Hair follicle dermal papilla cell (primary cell): ENCODE measurements at places on chromosomes 7 and 10. TPM values are rescaled to one million over a fixed set of nuclear protein-coding genes. Genes with fewer than 3 reads are reported as not detected.

Gene RBP4
- 0.85 TPM in 1 of 2 replicates, not detected in the other for total RNA-seq

Gene CDC14C
- total RNA-seq: 0.12 and 0.16 TPM in 2 replicates

Gene GPR15LG
- total RNA-seq: not detected in 2 replicates

Gene TMEM130
- total RNA-seq: 0.12 and 0.49 TPM in 2 replicates

Gene PPP1R17
- not detected in 2 replicates for total RNA-seq

Gene PNLIPRP3
- 0.12 TPM in 1 of 2 replicates, not detected in the other for total RNA-seq

Gene LIPJ
- total RNA-seq: under 0.01 TPM in 1 of 2 replicates, not detected in the other

Gene DRGX
- not detected in 2 replicates for total RNA-seq

Gene RAB19
- not detected in 2 replicates for total RNA-seq

Gene SRRM3
- 0.85 and 1.9 TPM in 2 replicates for total RNA-seq

Gene AKR1C1
- total RNA-seq: 60.7 and 75.3 TPM in 2 replicates

Gene BNIP3
- 80.6 and 95.3 TPM in 2 replicates for total RNA-seq

Gene LRGUK
- total RNA-seq: 0.36 and 0.49 TPM in 2 replicates

Gene KCNH2
- total RNA-seq: 0.16 TPM in 1 of 2 replicates, not detected in the other

Gene ASB10
- total RNA-seq: not detected in 2 replicates

Gene ZNF316
- total RNA-seq: 20.2 and 20.3 TPM in 2 replicates

Gene KLF14
- 0.12 TPM in 1 of 2 replicates, not detected in the other for total RNA-seq

Gene TUBAL3
- total RNA-seq: not detected in 2 replicates

Gene C10orf67
- total RNA-seq: 0.12 and 0.16 TPM in 2 replicates

Gene TLL2
- under 0.01 and 0.12 TPM in 2 replicates for total RNA-seq

Gene TMEM176B
- total RNA-seq: 0.97 and 47.9 TPM in 2 replicates

Gene VWA2
- total RNA-seq: 0.16 TPM in 1 of 2 replicates, not detected in the other

Gene P4HA1
- total RNA-seq: 181 and 217 TPM in 2 replicates

Gene TASOR2
- total RNA-seq: 86.7 and 108 TPM in 2 replicates

Gene DDX50
- total RNA-seq: 37.6 and 38.5 TPM in 2 replicates

Gene OPN4
- not detected in 2 replicates for total RNA-seq
